ENCODE measurements at places on chromosomes 12 and 14.

DNA sequence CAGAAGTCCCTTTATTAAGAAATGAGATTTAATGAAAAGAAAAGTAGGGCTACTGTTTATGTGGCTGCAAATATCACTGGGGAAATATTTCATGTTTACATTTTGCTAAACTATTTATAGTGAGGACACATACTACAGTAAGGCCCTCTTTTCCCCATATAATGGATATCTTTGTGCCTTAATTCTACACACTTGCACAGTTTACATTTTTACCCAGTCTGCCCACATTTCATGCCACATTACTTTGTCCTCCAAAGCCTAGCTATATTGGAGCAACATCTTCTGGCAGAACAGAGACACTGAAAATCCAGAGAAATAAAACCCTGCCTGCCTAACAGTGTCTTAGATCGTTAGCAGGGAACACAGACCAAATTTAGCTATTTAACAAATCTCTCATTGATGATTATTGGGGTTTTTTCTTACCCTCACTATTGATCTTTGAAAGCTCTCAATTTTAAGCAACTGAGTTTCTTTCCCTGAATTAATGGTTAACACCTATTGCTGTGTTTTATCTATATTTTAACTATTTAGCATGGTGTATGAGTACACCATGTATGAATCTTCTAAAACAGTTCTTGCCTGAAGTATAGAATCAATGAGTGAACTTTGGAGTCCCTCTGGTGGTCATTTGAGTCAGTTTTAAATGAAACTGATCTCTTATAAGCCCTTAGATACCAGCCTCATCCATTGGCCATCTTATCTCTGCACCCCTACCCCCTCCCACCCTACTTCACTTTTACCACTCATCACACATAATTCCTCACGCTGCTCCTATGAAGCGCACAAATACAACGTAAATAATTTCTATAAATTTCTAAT lies 170.2 kb downstream of the BCAT1 start:
- peak; percentile 55 for DNase-seq

DNA sequence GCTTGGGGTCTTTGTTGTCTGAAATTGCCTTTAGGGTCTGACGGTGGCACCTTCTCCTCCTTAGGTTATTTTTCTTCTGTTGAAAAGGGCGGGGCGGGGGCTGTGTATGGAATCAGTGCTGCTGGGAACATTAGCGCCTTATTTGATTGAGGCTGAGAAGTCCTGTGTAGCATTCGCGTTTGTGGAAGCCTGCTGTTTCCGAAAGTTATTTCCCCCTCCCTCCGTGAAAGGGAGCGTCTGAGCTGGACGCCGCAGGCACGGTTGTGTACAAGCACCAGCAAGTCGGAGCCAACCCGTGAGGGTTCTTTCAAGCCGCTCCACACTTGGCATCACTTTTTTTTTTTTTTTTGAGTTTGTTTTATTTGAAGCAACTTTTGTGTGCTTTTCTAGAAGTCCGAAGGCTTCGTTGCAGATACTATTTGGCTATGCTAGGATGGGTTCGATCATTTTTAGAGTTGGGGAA lies 1.1 kb downstream of the SYNE2 start:
- DNase-seq: peak; percentile 33

- no peak for DNase-seq
Observed at GRCh38 chr12:62916632-62917425, 18.1 kb downstream of the PPM1H start.

GRCh38 chr14:96149131-96149530 lies 55.5 kb upstream of the BDKRB2 start:
- DNase-seq: no peak

GRCh38 chr12:85549640-85550039 lies 269.6 kb downstream of the ALX1 start:
- DNase-seq: no peak

DNA sequence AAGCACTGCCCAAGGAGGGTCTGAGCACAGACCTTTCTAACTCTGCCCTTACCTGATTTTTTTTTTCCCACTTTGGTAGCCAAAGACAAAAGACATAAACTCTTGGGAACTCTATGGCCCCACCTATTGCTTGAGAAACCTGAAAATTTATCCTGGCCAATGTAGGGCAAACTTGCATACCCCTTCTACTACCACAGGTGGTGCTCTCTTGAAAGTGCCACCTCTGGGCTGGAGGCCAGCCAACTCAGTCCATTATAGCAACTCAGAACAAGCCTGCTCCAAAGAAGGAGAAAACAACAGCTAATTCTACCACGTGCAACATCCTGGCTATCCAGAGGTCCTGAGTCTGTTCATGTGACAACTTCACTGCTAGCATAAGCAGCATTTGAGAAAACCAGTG lies 55.7 kb upstream of the ABCD2 start:
- no peak for DNase-seq

- DNase-seq: no peak
Observed at GRCh38 chr12:92605621-92606170, 97.1 kb upstream of the PLEKHG7 start.

All from fibroblast of skin of right quadriceps (primary cell).